Activated CD8-positive, alpha-beta memory T cell treated with anti-CD3 and anti-CD28 coated beads for 36 hours (primary cell): ENCODE measurements at places on chromosomes 6 and 20. TPM values are rescaled to one million over a fixed set of nuclear protein-coding genes. Genes with fewer than 3 reads are reported as not detected.

REM1 gene
- not detected for total RNA-seq

SYNGAP1 gene
- 24.9 TPM for total RNA-seq

TRIM40 gene
- total RNA-seq, result not detected

DTD1 gene
- total RNA-seq, result 59.2 TPM

ARMC12 gene
- 0.38 TPM for total RNA-seq

DACT2 gene
- not detected for total RNA-seq

TAGAP gene
- 119 TPM for total RNA-seq

NR2E1 gene
- not detected for total RNA-seq

ARFGEF3 gene
- 0.46 TPM for total RNA-seq

RBM39 gene
- 307 TPM for total RNA-seq

PNPLA1 gene
- not detected for total RNA-seq

C20orf144 gene
- total RNA-seq, result 0.32 TPM

VWA7 gene
- 1.6 TPM for total RNA-seq

MEP1A gene
- not detected for total RNA-seq

MYH7B gene
- total RNA-seq, result 0.17 TPM

MBOAT1 gene
- total RNA-seq, result 11.6 TPM

RSPO4 gene
- total RNA-seq, result not detected

SLC4A11 gene
- 4.0 TPM for total RNA-seq
